Stimulated activated CD4-positive, alpha-beta T cell treated with anti-CD3 and anti-CD28 coated beads, Interleukin-1b, Interleukin-23, amount 100 ng/mL, for 24 hours (primary cell): ENCODE measurements at places on chromosomes 5 and 9.

DNA sequence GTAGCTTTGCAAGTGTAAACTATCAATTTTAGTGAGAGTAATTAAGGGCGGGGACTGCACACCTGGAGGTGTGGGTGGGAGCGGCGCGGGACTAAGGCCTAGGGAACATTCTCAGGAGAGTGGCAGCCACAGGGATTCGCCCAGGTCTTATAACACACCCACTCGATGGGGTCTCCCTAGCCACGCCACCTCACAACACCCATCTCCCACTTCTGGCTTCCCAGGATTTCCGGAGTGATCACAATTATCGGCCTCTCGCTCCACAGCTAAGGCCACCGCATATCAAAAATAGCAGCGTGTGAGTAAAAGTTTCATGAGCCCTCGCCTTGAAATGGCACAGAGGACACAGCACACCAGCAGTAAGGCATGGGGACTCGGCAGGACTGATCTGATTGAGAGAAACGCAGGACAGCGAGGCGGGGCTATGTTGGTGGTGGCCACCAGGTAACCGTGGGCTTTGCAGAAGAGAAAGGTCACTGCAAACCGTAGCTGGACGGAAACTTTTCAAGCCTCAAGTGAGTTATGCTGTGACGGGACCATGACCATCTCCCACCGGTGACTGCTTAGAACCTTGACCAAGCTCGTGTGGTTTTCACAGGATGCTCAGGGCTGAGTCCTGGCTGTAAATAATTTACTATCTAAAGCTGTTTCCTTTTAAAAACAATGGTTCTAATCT is 1.1 kb upstream of the LPAR1 start:
- no peak for DNase-seq

DNA sequence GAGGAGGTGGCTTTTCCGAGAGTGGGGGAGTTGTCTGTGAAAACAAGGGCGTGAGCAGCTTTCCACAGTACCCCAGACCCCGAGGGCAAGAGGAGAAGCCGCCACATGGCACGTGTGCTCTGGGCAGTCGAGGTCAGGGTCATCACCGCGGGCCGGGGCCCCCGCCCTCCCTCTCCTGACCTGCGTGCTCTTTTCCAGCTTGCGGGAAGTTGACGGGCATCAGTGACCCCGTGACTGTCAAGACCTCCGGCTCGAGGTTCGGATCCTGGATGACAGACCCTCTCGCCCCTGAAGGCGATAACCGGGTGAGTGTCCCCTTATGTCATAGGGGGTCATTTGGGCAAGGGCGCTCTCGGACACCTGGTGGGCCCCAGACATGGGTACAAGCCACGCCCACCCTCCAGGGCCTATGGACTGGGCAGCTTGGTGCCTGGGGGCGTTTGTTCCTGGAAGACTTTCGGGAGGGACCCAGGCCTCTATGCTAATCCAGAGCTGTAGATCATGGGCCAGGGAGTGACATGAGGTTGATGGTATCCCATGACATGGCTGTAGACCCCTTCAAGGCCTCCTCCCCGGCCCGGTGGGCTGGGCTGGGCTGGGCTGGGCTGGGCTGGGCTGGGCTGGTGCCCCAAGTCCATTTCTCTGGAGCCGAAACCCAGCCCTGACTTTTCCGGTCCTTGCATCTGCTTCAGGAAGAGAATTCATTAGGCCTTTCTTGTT is 19.2 kb downstream of the OLFM1 start:
- DNase-seq: no peak

- DNase-seq: no peak
Measured at GRCh38 chr5:170269579-170269978, 28.0 kb downstream of the LCP2 start.

GRCh38 chr9:89471390-89471789 is 26.5 kb downstream of the SEMA4D start:
- no peak for DNase-seq

- DNase-seq: no peak
Measured at GRCh38 chr5:81980160-81980559, 8.3 kb downstream of the ATG10 start.

DNA sequence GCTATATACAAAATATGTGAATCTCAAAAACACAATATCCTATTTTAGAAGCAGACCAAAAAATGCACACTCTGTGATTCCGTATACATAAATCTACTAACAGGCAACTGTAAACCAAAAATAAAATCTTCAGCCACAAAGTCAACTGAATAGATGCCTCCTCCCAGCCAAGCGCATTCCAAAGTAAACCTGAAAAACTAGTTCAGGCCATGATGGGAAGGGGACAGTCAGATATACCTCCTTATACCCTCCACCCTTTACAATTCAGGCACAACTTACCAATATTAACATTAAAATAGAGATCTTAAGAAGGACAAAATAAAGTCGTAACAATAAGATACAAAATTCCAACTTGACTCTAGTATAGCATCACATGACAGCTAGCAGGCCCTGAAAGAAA is 1604.5 kb upstream of the NUDT12 start:
- DNase-seq: no peak

DNA sequence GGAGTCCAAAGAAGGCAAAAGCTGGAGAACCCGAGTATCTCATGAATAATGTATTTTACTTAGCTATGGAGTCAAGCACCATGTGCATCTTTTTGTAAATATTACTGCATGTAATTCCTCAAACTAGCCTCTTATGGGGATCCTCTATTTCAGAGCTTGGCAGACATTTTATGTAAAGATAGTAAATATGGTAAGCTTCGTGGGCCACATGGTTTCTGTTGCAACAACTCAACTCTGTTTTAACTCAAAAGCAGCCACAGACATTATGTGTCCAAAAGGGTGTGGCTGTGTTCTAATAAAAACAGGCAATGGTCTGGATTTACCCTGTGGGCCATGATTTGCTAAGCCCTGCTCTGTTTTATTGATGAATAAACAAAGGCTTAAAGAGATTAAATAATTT is 17.3 kb downstream of the DAPK1 start:
- no peak for DNase-seq

- DNase-seq: no peak
Measured at GRCh38 chr5:116675626-116675910, 100.9 kb upstream of the SEMA6A start.

GRCh38 chr5:171650597-171650996 is 135.0 kb upstream of the SMIM23 start:
- no peak for DNase-seq

- DNase-seq: no peak
Measured at GRCh38 chr5:74199436-74200210, 440.9 kb downstream of the ENC1 start.

DNA sequence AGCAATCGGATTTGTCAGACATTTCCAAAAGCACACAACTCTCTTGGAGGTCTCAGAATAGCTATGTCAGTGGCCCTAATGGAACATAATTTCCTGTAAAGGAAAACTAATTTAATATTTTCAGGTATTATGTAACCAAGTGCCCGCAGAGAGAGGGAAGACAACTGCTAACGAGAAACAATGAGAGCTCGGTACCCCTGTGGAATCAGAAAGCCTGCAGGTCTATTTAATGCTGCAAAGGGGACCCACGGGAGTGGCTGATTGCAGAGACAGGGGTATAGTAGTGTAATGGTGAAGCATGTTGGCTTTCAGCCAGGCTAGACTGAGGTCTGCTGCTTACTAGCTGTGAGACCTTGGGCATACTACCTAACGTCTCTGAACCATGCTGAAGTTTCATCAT is 508.1 kb upstream of the BRINP1 start:
- DNase-seq: no peak

GRCh38 chr5:157523976-157524375 is 51.6 kb downstream of the ADAM19 start:
- DNase-seq: no peak

- DNase-seq: no peak
Measured at GRCh38 chr9:15889555-15889954, 336.7 kb downstream of the CCDC171 start.

- DNase-seq: no peak
Measured at GRCh38 chr5:137782984-137783536, 28.9 kb upstream of the HNRNPA0 start.

DNA sequence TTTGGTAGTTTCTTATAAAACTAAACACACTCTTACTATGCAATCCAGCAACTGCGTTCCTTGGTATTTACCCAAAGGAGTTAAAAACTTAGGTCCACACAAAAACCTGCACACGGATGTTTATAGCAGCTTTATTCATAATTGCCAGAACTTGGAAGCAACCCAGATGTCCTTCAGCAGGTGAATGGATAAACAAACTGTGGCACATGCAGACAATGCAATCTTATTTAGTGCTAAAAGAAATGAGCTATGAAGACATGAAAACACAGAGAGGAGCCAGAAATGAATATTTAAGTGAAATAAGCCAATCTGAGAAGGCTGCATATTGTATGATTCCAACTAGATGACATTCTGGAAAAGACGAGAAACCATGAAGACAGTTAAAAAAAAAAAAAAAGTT is 10.7 kb downstream of the WNK2 start:
- DNase-seq: no peak

- DNase-seq: no peak
Measured at GRCh38 chr9:135951889-135952663, 9.1 kb downstream of the UBAC1 start.

GRCh38 chr5:81305785-81306184 is 4.4 kb downstream of the ZCCHC9 start:
- DNase-seq: no peak

DNA sequence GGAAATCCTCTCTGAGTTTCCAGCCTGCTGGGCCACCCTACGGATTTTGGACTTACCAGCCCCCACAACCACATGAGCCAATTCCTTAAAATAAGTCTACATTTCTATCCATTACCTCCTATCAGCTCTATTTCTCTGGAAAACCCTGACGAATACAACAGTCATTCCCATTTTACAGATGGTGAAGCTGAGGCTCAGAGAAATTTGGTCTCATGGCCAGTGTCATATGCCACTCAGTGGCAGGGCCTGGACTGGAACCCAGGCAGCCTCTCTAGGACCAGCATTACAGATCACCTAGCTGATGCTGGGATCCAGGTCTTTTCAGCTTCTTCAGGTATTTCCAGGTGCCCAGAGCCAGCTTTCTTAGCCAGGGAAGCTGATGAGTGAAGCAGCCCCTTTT is 45.0 kb upstream of the SH3PXD2B start:
- DNase-seq: no peak

- no peak for DNase-seq
Measured at GRCh38 chr5:14794583-14795230, 76.9 kb downstream of the ANKH start.

GRCh38 chr5:179061025-179061424 is 852 bp downstream of the ZNF354C start:
- DNase-seq: no peak

- DNase-seq: no peak
Measured at GRCh38 chr5:132086277-132086794, 12.7 kb downstream of the CSF2 start.

DNA sequence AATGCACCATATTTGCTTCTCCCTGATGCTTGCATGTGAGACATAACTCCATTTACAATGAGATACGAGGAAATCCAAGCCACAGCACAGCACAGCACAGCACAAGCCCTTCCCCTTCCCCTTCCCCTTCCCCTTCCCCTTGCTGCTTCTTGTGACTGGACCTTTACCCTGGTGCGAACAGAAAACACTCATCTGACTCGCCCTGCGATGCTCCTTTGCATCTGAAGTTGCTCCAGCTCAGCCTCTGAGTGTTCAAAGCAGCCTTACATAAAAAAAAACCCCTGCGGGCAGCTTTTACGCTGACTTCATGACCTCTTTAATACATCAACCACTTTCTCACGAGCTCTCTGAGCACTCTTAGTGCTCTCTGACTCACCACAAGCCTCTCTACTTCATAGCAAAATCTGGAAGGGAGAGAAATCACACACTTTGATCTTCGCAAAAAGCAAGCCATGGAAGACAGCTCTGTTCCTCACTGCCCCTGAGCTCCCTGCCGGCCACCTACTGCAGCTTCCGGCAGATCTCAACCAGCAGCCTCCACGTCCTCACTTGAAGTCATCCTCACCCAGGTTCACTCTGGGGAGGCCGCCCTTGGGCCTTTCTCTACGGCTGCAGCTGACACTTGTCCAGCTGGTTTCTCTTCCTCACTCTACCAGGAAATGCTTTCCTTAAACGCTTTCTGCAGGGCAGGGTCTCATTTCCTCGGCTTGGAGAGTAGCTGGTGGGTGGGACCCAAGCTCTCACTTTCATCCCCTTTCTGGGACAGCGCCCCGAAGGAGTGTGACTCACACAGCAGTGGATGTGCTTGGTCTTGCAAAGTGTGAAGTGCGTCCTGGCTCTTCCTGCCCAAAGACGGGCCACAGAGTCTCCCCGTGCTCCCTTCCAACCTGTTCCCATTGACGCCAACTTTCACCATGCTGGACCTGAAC is 5.3 kb downstream of the SLC34A1 start:
- DNase-seq: no peak

DNA sequence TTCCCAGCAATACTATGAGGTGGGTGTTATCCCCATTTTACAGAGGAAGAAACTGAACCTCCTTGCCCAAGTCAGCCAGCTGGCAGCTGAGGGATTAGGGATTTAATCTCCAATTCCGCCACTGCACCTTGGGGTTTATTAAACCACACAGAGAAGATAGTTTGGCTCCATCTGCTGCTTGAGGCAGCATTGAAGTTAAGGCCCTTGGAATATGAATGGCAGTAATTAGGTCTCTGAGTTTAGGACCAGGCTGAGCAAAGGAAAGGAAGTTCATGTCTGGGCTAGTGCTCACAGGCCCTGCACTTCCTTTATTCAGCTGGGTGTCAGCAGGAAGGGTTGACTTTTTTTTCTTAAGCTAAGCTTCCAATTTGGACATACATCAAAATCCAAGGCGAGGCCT is 86.9 kb upstream of the GDNF start:
- DNase-seq: no peak

- DNase-seq: no peak
Measured at GRCh38 chr5:155649666-155650065, 636.1 kb downstream of the KIF4B start.

DNA sequence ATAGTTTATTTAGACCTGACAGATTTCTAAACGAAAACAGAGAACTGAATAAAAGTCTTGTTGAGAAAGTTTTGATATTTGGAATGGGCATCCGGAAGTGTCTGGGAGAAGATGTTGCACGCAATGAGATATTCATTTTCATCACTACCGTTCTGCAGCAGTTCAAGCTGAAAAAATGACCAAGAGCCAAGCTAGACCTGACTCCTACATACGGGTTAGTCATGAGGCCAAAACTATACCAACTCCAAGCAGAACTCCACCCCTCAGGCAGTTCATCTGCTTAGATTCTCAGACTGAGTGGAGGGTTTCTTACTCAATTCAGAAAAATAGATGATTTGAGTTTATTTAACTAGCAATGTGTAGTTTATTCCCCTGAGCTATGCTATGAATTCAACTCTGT is 95.4 kb upstream of the ANXA1 start:
- no peak for DNase-seq

DNA sequence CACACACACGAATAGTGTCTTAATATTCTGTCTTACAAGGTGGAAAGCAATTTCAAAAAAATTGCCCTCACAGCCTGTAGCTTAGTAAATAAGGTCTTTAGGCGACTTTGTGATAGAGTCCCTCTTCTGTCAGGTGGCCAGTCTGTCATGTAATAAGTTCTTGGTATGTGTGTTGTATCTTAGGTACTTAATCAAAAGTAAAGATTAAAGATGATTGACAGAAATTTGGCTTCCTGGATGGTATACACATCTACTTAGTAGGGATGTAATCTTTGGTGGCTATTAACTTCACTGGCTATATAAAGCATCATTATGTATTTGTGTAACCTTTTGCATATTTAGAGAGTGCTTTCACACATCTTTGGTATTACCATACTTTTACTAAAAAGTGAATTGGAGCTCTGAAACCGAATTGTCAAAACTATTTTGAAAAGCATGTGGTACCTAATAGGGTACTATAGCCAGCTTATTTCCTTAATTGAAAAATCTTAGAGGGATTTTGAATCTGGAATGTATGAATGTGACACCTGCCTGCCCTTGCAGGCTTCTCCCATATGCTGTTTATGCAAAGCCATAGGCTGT is 3.4 kb downstream of the G3BP1 start:
- no peak for DNase-seq

- no peak for DNase-seq
Measured at GRCh38 chr5:163908253-163908652, 402.8 kb downstream of the MAT2B start.
